Amniotic stem cell (primary cell): ENCODE measurements at places on chromosomes 16 and 17.

GRCh38 chr17:5705876-5706576 lies 121.7 kb upstream of the NLRP1 start:
- DNase-seq = no peak

GRCh38 chr16:30119428-30119827 lies 3.6 kb downstream of the MAPK3 start:
- DNase-seq = no peak

- DNase-seq = no peak
Measured at GRCh38 chr17:20315311-20315710, 152.0 kb downstream of the LGALS9B start.

GRCh38 chr17:14791221-14791620 lies 473.9 kb downstream of the PMP22 start:
- DNase-seq = no peak

DNA sequence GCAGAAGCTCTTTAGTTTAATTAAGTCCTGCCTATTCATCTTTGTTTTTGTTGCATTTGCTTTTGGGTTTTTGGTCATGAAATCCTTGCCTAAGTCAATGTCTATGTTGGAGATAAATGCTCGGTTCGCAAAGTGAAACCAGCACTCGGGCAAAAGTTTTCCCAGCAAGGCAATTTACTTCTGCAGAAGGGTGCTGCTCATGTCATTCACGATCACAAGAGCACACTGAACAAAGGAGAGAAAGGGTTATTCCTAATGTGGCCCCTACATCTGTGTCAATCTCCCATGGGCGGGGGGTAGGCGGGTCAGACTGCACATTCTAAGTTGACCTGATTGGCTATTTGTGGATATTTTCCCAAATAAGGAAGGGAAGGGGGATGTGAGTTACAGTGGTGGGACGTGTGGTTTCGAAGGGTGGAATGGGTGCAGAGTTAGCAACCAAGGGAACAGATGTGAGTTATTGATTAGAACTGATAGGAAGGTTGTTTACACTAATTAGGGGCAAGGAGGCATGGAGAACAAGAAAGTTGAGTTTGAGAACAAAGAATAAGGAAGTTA lies 23.0 kb downstream of the ATF7IP2 start:
- DNase-seq = no peak

GRCh38 chr16:47713225-47713595 lies 252.1 kb downstream of the PHKB start:
- DNase-seq = no peak

GRCh38 chr17:27378482-27379175 lies 77.6 kb upstream of the KSR1 start:
- no peak for DNase-seq

- DNase-seq = no peak
Measured at GRCh38 chr17:83162035-83162745, 82.8 kb downstream of the METRNL start.

- DNase-seq = no peak
Measured at GRCh38 chr17:39618956-39619785, 7.6 kb upstream of the PPP1R1B start.

- no peak for DNase-seq
Measured at GRCh38 chr17:21573961-21574610, 118.2 kb upstream of the KCNJ18 start.

DNA sequence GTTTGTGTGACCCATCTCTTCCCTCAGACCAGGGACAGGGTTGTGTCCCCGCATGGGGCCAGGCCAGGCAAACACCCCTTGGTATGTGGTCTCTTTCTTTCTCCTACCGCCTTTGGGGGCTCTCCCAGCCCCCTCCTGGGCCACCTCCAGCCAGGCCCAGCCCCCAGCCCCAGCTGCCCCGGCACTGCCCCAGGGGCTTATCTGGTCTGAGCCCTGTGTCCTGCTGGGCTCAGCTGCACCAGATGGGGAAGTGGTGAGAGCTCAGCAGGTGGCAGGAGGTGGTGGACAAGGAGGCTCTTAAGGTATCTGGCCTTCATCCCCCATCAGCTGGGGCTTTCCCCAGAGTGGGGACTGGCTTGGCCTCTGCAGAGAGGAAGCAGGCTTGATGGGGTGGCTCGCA lies 8.7 kb downstream of the ADAM11 start:
- DNase-seq = no peak

GRCh38 chr16:87806641-87807546 lies 41.1 kb upstream of the KLHDC4 start:
- DNase-seq = peak; percentile 73

GRCh38 chr17:11279776-11280344 lies 38.8 kb downstream of the SHISA6 start:
- DNase-seq = no peak

DNA sequence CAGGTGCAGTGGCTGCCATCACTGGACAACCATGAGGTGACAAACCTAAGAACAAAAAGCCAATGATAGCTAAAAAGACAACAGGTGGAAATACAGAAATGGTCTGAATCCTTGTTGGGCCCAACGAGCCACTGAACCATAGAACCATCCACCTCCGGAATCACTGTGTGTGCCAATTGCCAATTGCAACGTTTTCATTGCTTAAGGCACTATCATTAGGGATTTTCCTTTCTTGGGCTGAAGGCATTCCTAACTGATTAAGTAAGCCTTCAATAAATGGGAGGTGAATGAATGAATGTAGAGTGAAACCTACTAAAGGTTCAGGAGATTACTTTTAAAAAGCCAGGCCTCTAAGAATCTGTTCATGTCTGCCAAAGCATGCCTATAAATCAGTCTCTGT lies 3.6 kb downstream of the USP31 start:
- DNase-seq = no peak

DNA sequence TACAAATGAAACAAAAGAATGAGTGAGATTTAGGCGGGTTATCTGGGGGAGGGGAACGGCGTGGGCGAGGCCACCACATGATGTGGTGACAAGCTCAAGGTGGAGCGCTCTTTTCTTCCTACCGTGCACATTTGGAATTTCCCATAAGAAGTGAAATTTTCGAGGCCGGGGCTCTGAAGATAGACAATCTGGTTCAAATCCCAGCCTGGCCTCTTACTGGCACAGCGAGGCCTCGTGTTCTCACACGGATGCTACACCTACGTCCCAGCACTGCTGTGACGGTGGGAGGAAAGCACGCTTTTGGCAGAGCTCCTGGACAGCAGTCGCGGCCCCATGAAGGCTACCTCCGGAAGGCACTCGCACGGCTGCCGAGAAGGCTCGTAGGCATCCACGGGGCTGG lies 25.2 kb downstream of the ZDHHC7 start:
- no peak for DNase-seq

GRCh38 chr17:36731811-36732210 lies 130.4 kb downstream of the MRM1 start:
- DNase-seq = no peak

DNA sequence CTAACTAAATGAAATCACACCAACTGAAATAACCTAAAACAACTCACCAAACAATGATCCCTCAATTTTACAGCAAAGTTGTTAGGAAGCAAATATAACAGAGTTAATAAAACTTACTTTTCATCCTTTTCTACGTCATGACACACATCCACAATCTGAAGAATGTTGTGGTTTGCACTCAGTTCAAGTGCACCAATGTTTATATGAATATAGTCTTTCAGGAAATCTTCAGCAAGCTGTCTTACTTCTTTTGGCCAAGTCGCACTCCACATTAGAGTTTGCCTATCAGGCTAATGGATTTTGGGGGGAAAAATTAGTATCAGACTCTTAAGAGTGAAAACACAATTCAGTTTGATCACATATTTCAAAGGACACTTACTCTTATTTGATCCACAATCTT lies 3.3 kb downstream of the DDX5 start:
- no peak for DNase-seq

- DNase-seq = no peak
Measured at GRCh38 chr17:17493249-17493985, 2.8 kb downstream of the RASD1 start.

- DNase-seq = no peak
Measured at GRCh38 chr17:72110942-72111318, 9.9 kb upstream of the SOX9 start.

DNA sequence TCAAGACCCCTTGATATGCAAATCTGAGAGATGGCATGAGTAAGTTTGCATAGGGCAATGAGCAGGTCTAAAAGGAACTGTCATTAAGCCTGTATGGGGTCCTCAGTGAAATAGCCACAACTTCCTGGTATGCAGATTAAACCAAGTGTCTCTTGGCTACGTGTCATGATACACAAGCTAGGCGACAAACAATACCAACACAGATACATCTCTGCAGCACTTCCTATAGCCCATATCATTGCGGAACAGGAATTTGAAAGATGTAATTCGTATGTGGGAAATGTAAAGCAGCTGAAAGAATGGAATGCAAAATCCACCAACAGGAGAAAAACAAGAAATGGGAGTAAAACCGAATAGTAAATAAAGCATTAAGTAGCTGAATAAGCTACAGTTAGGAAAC lies 12.9 kb downstream of the PRSS22 start:
- DNase-seq = no peak

- no peak for DNase-seq
Measured at GRCh38 chr16:58501242-58502131, 1.5 kb downstream of the NDRG4 start.

DNA sequence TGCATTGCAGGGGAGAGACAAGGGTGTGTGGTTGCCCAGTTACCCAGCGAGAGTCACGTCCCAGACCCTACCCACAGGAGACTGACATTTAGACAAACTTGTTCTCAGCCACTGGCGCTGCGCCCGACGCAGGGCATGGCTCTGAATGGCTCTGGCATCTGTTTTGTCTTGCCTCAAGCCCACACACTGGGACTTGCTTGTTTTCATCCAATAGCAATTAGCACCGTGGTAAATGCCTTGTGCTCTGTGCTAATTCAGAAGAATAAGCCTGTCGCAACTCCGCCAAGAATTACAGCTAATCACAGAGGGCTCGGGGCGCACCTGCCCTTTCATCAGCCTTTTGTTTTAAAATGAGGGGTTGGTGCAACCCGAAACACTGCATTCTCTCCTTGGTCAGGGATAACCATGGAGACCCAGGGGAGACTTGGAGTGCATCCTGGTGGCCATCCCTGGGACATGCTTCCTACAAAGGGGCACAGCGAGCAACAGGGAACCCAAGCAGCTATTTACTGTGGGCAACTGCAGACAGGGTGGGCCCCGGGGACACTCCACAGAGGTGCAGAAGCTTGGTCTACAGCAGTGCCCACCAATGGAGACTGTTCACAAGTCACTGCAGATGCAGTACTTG lies 220.6 kb upstream of the ZFHX3 start:
- no peak for DNase-seq

DNA sequence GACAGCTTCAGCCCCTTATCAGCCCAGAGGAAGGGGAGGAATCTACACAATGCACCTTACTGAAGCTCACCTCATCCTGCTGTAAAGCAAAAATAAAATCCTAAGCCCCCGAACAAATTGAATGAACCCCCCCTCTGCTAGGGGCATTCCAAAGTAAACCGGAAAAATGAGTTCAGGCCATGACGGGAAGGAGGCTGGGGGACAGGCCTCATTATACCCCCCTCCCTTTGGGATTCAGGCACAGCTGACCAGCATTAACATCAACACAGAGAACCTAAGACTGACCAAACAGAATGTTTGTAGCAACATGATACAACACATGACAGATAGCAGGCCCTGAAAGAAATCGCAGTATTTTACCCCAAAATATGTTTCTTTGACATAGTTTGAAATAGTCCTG lies 64.2 kb downstream of the DNAH17 start:
- DNase-seq = no peak

GRCh38 chr16:56679818-56680217 lies 2.5 kb upstream of the MT1X start:
- no peak for DNase-seq

- DNase-seq = no peak
Measured at GRCh38 chr17:82808006-82808405, 31.8 kb downstream of the ZNF750 start.

GRCh38 chr17:57867126-57867525 lies 17.3 kb upstream of the MRPS23 start:
- DNase-seq = no peak

GRCh38 chr16:35171106-35171505 lies 1711.7 kb downstream of the TP53TG3F start:
- DNase-seq = no peak

DNA sequence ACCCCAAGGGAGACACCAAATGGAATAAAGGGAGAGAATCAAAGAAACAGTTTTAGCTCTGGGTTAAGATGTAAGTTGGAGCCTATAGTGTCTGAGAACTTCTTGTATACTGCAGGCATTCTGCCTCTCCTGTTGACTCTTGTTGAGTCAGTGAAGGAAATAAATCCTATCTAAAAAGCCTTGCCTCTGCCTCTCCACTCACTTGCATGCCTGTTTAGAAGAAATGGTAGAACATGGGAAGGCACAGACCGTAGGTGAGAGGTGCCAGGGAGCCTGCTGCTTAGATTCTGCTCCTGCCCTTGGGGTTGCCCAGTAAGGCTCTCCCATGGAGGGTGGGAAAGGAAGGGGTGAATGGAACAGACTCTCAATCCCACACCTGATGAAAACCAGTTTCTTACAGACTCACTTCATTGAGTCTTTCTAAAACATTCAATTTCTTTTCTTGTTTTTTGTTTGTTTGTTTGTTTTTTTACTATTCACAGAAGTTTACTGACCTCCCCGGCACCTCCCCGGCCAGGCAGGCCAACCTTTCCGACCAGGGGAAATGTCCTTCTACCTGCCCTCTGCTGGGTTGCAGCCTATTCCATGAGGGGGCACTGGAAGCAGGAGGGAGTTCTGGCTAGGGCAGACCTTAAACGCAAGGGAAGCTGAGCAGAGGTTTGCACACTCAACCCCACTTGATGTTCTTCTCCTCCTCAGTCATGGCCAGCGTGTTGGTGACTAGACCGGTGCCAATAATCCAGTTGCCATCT lies 211.7 kb upstream of the WSB1 start:
- no peak for DNase-seq

DNA sequence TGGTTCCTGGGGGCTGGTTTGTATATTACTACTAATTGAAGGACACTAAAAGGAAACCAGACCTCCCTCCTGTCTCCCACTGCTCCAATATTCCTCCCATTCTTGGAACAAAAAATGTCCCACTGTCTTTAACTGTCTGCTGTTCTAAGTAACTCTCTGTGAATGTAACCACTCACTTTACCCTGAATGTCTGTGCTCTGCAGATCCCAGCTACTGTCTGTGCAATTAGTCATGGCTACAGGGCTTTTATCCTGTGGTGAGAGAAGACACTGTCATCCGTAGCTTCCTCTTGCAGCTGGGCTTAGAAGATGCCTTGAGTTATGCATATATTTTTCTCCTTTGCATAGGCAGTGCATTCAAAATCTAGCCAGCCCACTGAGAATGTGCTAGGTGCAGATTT lies 853.8 kb downstream of the CDH8 start:
- no peak for DNase-seq

GRCh38 chr16:86752582-86753175 lies 174.3 kb downstream of the FOXL1 start:
- DNase-seq = no peak

DNA sequence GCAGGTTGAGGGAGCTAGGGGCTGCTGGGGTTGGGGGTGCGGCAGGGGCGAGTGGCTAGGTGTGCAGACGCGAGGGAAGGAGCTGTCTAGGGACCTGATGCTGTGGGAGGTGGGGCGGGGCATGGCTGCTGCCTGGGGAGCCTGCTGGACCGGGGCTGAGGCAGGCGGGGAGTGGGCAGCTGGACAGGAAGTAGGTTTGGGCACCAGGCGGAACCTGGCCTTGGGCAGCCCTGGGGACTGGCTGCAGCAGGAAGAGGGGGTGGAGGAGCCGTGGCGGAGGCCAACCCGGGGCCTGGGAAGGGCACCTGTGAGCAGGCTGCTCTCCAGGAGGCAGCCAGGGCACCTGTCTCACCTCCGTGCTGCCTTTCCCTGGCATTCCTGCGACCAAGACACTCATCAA lies 5.9 kb upstream of the DNASE1L2 start:
- no peak for DNase-seq
